ENCODE measurements at places on chromosomes 11 and 22. TPM values are rescaled to one million over a fixed set of nuclear protein-coding genes. Genes with fewer than 3 reads are reported as not detected.

GRCh38 chr11:13236626-13237025 is 41.0 kb upstream of the BMAL1 start:
- ATAC-seq, result no peak

GRCh38 chr22:21952586-21953571 is at the start of gene PPM1F:
PPM1F (minus strand) TSS chr22:21952848; CDS start chr22:21946048, 6,800 bp downstream.
- ATAC-seq, result peak; percentile 90

GRCh38 chr22:40678493-40679248 is 613 bp upstream of the MCHR1 start:
- no peak for ATAC-seq

Gene CATSPER1
- total RNA-seq, result not detected

All from gastroesophageal sphincter (tissue), 4 donors.